ENCODE measurements at places on chromosomes 1 and 21.

GRCh38 chr1:223654083-223654482 lies 11.4 kb downstream of the CAPN8 start:
- DNase-seq = no peak

GRCh38 chr1:101144671-101145448 lies 92.0 kb upstream of the S1PR1 start:
- DNase-seq = no peak

DNA sequence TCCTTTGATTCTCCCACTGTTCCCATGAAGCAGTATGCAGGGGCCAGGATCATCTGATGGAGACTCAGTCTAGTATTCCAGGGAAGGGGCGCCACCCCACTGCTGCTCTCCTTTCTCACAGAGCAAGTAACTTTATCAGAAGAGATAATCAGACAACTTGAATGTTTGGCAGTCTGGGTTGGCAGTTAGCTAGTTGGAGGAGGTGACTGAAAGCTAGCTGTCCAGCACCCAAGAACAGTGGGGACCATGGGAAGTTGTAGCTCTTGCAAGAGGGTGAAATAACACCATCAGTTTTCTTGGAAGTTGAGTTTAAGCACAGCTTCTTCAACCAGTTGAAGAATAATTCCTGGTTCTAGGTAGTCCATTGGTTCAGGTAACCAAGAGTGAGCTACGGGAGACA lies 22.2 kb upstream of the AGL start:
- no peak for DNase-seq

DNA sequence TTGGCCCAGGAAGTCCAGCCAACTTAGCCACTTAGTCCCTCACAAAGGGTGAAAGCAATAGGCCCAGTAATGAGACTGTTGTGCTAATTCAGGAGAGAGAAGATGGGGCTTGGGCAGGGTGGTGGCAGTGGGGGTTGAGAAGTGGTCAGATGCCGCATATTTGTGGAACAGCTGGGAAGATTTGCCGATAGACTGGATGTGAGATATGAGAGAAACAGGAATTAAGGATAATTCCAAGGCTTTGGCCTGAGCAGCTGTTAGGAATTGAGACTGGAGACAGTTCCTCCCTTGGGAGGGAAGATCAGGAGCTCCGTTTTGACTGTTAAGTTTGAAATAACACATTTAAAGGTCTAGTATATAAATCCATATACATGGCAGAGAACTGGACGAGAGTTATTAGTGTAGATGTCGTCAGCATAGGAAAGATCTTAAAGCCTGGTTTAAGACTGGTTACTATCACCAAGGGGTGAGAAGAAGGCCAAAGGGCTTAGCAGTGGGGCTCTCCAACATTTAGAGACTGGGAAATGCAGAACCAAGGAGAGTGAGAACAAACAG lies 323.7 kb upstream of the FAM78B start:
- DNase-seq = no peak

DNA sequence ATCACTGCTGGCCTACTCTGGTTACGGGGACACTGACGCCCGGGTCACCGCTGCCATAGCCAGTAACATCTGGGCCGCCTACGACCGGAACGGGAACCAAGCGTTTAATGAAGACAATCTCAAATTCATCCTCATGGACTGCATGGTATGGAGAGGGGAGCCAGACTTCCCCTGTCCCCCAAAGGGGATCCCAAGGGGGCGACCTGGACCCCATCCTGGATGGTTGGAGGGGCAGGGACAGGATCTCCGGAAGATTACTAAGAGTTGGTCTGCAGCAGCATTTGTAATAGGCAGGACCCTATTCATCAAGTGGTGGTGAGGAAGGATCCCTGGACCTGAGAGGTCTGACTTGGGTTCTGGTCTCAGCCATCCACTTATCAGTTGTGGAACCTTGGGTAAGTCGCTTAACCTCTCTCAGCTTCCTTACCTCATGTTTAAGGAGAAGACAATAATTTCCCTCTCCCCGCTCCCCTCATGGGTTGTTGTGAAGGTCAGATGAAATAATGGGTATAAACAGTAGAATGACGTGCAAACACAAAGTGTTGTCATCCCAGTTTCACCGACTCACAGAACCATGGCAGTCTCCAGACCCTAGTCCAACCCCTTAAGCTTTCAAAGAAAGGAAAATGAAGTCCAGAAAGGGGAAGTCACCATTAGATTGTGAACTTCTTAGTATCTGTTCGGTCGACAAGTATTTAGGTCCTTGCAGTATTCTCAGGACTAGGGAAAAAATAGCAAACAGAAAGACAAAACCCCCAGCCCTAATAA lies 883 bp downstream of the LAMTOR2 start:
- DNase-seq = no peak

DNA sequence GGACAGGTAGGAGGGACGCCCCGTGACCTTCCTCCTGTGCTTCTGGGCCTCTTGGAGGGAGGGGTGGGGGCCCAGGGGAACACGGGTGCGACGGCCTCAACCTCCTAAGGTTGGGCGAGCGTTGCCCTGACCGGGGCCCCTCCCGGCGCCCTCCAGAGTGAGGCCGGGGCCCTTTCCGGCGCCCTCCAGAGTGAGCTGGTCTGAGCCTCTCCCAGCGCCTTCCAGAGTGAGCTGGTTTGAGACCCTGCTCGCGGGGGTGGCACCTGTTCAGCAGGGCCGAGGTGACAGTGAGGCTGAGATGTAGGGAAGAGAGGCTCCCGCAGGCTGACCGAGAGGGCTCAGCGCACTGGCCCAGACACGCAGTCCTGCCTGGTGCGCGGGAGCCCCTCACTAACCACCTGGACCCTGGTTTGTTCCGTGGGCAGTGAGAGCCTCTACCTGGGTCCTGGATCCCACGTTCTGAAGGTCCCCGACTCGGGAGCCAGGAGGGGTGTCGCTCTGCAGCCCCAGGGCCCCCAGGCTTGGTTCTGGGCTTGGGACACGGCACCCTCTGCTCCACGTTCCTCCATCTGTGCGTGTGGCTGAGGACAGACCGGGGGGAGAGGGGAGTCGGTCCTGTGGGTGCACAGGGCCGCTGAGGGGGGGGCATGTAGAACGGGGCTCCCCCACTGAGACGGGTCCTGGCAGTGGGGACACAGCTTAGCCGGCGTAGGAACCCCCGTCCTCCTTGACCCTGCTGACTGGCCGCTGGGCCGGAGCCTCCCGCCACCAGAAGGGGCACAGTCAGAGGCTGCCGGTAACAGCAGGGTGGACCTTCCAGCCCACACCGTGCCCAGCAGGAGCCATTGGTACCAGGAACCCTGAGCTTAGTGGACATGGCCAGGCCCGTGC lies 1.4 kb downstream of the COL6A1 start:
- no peak for DNase-seq

GRCh38 chr1:248837045-248837780 lies 811 bp upstream of the ZNF672 start:
- no peak for DNase-seq

- no peak for DNase-seq
These were observed 184.9 kb downstream of the DYRK1A start for GRCh38 chr21:37551331-37551992.

- no peak for DNase-seq
These were observed 37.3 kb upstream of the RUNX1 start for GRCh38 chr21:35086357-35086756.

DNA sequence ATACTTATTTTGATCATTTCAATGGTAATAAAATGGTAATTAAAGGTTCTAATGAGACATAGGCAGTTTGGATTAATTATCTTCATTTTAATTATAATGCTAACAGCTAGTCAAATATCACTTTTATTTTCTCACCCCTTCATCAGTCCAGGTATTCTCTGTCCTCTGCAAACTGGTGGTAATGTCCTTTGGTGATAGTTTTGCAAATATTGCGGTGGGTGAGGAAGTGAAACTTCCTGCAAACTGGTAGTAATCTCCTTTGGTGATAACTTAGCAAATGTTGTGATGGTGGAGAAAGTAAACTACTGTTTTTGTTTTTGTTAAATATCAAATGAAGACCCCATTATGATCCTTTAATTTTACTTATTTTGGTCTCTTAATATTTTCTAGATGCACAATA lies 209.0 kb downstream of the AMY1C start:
- no peak for DNase-seq

DNA sequence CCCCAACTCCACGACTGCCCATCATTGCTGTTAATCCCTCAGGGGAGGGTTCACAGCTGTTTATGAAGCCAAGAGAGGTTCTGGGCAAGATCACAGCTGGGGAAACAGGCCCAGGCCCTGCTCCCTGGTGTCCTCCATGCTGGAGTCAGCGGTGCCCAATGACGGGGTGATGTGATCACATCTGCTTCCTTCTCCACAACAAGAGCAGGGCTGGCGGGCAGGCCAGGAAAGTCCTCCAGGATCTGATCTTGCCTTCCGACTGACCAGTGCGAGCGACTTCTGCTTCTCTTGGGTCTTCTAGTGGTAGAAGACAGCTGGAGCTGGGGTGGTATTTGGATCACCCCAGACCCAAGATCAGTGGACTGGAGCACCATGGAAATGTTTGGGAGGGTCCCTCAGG lies 951 bp upstream of the LINGO4 start:
- DNase-seq = no peak

DNA sequence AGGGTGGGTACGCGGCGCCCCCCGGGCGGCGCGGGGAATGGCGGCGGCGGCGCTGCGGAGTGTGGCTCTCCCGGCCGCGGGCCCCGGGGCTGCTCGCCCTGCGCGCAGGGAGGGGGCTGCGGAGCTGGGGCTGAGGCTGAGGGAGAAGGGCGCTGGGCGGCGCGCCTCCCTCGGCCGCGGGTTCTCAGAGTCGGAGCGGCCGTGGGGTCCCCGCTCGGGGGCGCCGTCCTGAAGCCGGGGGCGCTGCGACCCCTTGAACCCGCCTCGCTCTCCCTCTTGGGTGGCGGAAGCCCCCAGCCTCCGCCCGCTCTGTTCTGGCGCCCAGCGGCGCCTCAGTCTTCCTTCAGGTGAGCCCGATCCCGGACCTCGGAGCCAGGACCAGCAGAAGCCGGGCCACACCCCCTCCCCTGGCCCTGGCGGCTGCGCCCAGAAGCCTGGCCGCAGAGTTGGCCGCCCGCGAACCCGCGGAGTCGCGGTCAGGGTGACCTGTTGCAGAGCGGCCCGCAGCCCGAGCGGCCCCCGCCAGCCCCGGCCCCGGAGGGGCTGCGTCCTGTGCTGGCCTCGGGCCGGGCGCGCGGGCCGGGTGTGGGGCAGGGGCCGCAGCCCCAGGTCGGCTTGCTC lies 532 bp downstream of the RALGPS2 start:
- DNase-seq = peak; percentile 5

- DNase-seq = no peak
These were observed 8.2 kb downstream of the SYTL1 start for GRCh38 chr1:27349784-27350662.

- DNase-seq = no peak
These were observed 2.3 kb downstream of the IL20 start for GRCh38 chr1:206867716-206868115.

DNA sequence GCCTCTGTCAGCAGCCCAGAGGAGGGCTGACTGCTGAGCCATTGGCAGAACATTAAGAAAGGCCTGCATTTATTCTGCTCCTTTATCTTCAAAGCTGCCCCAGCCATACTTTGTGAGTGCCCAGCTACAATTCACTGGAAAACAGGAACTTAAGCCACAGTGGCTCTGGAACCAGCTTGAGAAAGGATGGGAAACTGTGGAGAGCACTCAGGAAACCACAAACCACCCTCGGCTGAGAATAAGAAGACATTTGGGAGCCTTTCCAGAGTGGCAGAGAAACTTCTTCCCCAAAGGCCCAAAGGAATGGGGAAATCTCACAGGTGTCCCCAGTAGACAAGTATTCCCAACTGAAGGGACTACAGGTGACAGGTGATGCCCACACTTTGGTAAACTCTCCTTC lies 1.8 kb downstream of the LAMB3 start:
- no peak for DNase-seq

DNA sequence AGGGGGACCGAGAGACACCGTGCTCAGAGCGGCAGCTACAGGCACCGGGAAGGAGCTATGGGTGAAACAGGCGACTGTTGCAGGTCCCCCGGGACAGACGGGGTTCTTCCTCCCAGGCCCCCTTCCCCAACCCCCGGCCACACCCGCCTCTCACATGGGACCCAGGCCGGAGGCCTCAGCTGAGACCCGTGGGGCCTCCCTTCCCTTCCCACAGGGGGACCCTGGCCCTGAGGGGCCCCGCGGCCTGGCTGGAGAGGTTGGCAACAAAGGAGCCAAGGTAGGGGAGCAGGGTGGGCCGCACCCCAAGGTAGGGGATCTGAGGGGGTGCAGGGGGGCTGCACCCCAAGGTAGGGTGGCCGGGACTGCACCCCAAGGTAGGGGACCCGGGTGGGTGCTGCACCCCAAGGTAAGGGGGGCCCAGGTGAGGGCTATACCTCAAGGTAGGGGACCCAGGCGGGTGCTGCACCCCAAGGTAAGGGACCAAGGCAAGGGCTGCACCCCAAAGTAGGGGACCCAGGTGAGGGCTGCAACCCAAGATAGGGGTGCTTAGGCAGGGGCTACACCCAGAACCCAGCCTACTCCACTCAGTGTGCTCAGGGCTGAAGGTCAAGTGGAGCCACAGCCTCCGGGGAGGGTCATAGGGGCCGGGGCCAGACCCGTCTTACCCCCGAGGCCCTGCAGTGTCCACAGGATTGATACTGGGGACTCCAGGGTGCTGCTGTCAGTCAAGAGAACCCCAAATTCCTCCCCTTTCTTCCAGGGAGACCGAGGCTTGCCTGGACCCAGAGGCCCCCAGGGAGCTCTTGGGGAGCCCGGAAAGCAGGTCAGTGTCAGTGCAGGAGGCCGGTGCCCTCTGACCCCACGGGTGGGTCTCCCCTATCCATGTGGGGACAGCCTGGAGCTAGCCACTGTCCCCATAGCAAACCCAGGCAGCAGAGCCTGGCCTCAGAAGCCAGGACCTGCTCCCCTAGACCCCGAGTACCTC lies 22.7 kb downstream of the COL6A2 start:
- no peak for DNase-seq

- DNase-seq = no peak
These were observed 63.7 kb downstream of the RERE start for GRCh38 chr1:8753736-8754135.

- no peak for DNase-seq
These were observed 11.8 kb downstream of the ACOT11 start for GRCh38 chr1:54559771-54560231.

DNA sequence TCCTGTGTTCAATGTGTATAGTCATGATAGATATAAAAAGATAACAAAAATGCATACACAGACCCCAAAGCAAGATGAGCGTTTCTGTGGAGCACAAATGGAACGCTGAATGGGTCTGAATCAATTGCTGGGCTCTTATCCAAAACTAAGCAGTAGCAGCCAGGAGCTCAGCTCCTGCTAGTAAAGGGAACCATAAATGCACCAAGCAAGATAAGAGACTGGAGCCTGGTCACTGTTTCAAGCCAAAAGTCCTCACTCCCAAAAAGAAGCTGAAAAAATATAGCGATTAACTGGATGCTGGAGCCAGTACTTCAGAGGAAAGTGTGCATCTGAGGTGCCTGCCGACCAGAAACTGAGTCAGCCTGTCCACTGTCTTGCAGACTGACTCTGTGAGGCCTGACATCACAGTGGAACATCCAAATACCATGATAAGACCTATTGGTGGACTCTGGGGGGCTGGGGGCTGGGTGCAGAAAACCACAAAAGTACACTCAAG lies 68.9 kb downstream of the LRRC8C start:
- DNase-seq = no peak

DNA sequence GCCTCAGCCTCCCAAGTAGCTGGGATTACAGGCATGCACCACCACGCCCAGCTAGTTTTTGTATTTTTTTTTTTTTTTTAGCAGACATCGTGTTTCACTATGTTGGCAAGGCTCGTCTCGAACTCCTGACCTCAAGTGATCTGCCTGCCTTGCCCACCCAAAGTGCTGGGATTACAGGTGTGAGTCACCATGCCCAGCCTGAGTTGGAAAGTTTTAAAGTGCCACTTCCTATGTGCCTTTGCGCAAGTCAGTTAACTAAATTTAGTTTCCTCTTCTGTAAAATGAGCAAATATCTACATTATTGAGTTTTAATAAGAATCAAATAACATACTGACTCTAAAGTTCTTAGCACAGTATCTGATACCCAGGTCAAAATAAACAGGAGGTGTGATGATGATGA lies 12.4 kb downstream of the SLC19A2 start:
- no peak for DNase-seq

Data from stimulated activated CD4-positive, alpha-beta T cell treated with anti-CD3 and anti-CD28 coated beads, Interleukin-12 subunit alpha, Interleukin-12 subunit beta, amount 100 ng/mL, for 24 hours (primary cell).